Left hindlimb (tissue), 1 donor: ENCODE measurements at places on chromosomes 12 and 14.

DNA sequence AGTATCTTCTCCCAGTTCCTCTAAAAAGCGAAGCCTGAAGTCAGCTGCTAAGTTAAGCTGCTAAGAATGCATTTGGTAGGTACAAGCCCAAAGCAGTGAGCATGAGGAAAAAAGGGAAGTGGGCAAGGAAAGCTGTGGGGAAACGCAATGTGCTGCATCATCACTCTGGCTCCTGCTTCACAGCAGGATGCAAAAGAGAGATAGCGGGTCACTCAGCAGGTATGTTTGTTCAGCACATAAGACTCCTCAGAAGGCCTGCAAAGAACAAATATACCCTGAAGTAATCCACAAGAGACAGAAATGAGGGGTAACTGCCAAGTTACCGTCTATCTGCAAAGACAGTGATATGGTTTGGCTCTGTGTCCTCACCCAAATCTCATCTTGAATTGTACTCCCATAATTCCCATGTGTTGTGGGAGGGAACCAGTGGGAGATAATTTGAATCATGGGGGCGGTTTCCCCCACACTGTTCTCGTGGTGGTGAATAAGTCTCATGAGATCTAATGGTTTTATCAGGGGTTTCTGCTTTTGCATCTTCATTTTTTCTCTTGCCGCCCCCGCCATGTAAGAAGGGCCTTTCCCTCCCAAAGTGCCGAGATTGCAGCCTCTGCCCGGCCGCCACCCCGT lies 127.4 kb upstream of the EGLN3 start:
- no peak for DNase-seq

- no peak for DNase-seq
Observed at GRCh38 chr12:897386-897785, 52.1 kb downstream of the RAD52 start.

DNA sequence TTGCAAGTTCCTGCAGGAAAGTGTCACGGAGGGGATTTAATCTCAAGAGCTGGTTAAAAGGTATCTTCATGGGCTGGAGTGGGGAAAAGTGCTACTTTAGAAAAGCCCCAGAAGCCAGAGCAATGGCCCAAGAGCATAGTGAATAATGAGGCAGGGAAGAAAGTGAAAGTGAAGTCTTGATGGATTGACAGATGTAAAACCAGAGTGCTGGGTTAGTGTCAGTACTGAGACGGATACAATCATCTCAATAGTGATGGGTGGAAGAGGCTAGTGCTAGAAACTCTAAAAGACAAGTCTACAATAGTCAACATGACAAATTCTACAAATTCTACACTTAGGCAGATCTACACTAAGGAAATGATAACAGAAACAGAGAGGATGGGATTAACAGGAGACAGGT lies 68.1 kb downstream of the CIT start:
- no peak for DNase-seq

DNA sequence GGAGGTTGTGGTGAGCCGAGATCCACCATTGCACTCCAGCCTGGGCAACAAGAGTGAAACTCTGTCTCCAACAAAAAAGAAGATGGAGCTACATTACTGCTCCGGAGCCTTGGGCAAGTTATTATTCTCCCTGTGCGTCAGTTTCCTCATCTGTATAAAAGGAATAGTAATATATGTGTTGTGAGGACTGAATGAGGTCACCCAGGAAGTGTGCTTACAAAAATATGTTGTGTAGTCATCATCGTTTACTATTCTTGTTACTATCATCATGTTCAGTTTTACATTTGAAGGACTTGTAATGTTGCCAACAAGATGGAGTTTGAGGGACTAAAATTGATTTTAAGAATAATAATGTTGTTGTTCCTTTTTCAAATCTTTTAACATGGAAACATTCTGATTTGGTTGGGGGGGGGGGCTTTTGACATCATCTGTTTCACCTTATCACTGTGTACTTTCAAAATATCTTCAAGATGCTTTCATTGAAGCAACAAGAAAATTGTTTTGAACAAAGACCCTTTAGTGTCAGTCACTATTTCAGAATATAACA lies 156.8 kb downstream of the PDE3A start:
- DNase-seq, result no peak

GRCh38 chr12:25501549-25501948 lies 51.5 kb downstream of the LMNTD1 start:
- DNase-seq, result no peak

DNA sequence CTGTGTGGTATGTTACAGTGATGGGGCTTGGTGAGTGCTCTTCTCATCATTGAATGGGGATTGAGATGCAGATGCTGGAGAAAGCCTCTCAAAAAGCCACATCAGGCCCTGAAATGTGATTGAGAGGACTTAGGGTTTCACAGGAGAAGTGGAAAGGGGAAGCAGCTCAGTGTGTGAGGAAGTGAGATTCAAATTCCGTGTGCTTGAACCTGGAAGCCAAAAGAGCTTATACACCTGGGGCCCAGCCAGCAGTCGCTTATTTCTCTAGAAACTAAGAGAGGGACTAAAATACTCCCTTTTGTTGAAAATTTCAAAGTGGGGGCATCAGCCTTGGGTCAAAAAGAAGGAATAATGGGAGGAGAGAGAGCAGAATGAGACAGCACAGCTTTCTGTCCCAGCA lies 39.1 kb upstream of the GZMB start:
- no peak for DNase-seq
